ENCODE measurements at places on chromosomes 6 and 20.

- DNase-seq: peak; percentile 46
Measured at GRCh38 chr20:62838128-62838891, 21.5 kb downstream of the COL9A3 start.

GRCh38 chr6:527989-528673, 128.8 kb downstream of the HUS1B start:
- no peak for DNase-seq

GRCh38 chr6:125153391-125154117, at the start of gene TPD52L1:
TPD52L1 (plus strand) TSS chr6:125153773; CDS start chr6:125153952, 179 bp downstream.
- peak; percentile 80 for DNase-seq

DNA sequence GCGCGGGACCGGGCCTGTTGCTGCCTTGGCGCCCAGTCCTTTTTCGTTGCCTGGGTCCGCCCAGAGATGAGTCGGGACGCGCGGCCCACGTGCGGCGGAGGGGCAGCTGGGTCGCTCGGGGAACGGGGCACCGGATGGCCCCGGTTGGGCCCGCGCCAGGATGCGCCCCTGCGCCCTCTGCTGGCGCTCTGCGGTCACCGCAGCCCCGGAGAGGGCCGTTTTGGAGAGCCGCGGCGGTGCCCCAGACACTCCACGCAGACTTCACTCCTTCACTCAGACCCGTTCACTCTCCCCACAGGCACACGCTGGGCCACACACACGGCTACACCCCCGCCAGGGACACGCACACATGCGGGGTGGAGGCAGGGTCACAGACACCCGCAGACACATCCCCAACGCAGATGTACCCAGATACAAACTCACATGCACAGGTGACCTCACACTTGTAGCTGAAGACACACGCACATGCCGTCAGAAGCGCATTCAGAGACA, 38.8 kb downstream of the SRC start:
- peak; percentile 51 for DNase-seq

GRCh38 chr6:53944091-53944490, 149.3 kb downstream of the LRRC1 start:
- no peak for DNase-seq

DNA sequence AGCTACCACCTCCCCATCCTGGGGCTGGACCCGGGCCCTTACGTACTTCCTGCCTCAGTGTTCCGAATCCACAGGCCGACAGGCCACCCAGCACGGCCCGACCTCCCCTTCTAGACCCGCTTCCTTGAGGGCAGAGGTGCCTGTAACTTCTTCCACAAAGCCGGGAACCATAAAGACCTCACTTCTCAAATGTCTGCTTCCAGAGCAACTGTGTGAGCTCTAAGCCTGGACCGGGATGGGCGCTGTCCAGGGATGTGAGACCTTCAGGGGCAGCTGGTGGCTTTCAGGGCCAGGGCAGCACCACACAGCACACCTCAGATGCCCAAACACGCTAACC, 9.3 kb downstream of the SLC2A4RG start:
- no peak for DNase-seq

DNA sequence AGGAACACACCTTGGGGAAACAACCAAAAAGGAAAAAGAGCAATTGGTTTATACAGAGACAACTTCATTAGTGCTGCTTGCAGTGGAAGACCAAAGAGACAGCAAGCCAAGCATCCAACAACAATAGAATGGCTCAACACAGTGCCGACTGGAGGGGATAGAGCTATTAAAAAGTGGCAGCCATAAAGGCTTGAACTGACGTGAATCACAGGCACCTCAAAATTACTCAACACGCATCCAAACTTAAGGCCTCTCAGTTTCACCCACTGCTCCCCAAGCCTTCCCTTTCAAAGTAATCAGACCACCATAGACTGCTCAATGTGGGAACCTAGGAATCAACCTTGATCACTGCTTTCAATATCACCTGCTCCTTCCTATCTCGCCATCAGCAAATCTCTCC, 9.7 kb downstream of the TNFRSF21 start:
- DNase-seq: no peak

DNA sequence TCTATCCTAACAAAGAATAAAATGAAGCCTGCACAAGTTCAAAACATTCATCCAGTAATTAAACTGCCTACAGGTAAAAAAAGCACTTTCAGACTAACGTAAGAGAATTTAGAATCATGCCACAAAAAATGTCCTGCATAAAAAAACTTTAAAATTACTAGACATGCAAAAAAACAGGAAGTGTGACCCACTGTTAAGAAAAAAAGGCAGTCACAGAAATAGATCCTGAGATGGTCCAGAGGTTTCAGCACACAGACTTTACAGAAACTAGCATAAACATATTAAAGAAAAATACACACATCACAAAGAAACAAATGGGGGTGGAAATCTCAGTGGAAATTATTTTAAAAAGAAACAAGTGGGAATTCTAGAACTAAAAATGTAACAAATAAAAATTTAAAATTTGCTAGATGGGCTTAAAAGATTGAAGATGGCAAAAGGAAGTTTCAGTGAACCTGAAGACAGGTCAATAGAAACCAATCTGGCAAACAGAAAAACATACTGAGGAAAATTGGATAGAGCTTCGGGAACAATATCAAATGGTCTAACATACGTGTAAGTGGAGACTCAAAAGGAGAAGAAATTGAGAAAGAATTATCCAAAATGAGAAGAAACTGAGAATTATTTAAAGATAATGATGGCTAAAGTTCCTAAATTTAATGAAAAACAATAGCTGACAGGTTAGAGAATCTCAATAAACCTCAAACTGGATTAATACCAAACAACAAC, 3.4 kb upstream of the ZNF133 start:
- no peak for DNase-seq

DNA sequence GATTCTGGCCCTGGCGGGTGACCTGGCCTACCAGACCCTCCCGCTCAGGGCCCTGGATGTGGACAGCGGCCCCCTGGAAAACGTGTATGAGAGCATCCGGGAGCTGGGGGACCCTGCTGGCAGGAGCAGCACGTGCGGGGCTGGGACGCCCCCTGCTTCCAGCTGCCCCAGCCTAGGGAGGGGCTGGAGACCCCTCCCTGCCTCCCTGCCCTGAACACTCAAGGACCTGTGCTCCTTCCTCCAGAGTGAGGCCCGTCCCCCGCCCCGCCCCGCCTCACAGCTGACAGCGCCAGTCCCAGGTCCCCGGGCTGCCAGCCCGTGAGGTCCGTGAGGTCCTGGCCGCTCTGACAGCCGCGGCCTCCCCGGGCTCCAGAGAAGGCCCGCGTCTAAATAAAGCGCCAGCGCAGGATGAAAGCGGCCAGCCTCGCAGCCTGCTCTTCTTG, 868 bp upstream of the SLC2A4RG start:
- DNase-seq: no peak

- DNase-seq: no peak
Measured at GRCh38 chr20:6614836-6615235, 152.7 kb upstream of the BMP2 start.

GRCh38 chr6:35948725-35949124, 27.8 kb upstream of the SRPK1 start:
- peak; percentile 55 for DNase-seq

GRCh38 chr20:24670341-24670872, 201.0 kb downstream of the SYNDIG1 start:
- no peak for DNase-seq

DNA sequence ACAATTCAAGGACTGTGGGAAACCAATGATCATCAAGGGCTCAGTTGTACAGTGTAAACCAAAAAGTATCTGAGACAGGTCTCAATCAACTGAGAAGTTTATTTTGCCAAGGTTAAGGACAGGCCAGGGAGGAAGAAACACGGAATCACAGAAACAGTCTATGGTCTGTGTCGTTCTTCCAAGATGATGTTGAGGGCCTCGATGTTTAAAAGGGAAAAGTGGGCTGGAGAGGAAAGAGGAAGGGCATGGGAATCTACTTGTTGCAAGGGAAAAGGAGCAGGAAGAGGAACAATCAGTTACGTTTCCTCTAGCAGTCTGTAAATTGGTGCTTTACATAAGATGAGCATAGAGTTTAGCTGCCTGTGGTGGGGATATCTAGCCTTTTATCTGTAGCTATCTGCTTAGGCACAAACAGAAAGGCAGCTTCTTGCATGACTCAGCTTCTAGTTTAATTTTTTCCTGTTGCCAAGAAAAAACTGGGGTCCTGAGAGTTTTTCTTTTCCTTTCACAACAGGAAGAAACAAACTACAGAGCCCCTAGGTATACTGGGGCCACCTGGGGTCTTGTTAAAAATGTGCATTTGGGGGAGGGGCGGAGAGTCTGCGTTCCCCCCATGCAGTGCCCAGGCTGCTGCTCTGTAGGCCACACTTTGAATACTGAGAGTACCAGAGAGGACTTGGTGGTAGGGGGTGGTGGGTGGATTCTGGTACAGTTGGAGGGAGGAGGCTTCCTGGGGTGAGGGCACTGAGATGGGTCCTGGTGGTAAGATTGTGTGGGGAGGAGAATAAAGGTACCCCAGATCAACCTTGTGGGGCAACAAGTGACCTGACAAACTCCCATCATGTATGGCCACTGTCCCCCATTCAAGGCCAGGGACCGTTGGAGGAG, 35.3 kb upstream of the EZR start:
- DNase-seq: peak; percentile 81

DNA sequence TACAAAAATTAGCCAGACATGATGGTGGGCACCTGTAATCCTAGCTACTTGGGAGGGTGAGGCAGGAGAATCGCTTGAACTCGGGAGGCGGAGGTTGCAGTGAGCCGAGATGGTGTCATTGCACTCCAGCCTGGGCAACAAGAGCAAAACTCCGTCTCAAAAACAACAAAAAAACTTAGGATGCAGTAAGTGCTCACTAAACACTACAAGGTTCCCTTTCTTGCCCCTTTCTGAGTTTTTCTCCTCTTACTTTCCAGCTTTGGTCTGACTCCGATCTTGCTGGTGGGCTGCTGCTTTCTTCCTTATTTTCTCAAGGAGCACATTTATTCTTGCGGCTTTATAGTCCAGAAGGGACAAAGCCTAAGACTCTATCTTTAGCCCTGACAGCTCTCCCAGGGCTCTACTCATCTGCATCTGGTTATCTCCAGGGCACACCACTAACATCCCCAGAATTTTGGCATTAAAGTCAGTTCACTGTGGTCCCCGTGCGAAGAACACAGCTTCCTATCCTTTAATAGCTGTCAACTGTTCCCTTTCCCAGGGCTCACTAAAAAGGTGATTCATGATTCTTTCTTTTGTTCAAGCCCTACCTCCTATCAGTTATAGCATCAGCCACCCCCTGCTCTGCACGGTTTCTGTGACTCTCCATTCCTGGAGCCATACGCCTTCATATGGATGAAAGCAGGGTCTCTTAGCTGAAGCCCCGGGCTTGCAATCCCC, 17.1 kb upstream of the RPN2 start:
- peak; percentile 26 for DNase-seq

- no peak for DNase-seq
Measured at GRCh38 chr20:1196634-1197033, 6.6 kb upstream of the C20orf202 start.

DNA sequence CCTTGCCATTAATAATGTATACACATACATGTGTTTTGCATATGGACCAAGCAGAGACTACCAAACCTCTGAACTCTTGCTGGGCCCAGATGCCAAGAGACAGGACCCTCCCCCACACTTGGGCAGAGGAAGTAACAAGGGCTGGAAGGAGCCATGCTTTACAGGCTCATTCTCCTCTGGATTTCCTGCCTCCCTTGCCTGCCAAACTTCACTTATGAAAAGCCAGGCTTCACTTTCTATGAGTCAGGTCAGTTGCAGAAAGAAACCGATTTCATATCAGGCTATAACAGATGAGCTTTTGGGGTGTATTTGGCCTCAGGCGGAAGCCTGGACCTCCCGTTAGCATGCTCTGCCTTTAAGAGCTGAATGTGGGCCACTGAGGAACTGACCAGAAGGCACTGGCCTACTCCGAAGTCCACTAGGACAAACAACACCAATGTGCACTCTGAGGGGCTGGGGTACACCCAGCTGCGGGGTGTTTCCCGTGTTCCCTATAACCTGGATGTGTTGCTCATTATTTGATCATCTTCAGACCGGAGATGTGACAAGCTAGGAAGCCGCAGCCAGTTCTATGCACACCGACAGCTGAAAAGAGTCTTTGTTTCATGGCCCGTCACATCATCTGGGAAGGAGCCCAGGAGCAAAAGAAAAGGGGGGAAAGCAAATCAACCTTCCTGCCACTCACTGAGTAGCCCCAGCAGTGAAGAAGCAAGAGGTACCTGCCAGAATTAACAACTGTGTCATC, 28.5 kb downstream of the HAO1 start:
- peak; percentile 43 for DNase-seq

GRCh38 chr20:59250293-59250692, 50.1 kb upstream of the EDN3 start:
- no peak for DNase-seq

DNA sequence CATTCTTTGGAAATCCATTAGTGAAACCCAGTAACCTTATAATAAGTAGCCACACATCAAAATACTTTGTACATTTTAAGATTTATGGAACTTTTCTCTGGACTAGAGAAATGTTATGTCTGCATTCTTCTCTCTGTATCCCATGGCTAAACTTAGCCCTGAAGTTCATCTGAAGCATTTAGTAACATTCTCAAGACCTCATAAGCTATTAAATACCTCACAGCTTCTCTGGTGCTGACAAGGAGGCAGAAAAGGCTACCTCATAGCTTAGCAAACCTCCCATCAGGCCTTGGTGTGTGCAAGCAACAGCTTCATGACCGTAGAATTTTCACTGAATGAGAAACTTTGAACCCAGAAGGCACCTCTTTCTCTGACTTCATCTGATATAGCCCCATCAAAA, 38.9 kb upstream of the HDGFL1 start:
- no peak for DNase-seq

- DNase-seq: no peak
Measured at GRCh38 chr20:39082622-39083398, 120.7 kb downstream of the DHX35 start.

DNA sequence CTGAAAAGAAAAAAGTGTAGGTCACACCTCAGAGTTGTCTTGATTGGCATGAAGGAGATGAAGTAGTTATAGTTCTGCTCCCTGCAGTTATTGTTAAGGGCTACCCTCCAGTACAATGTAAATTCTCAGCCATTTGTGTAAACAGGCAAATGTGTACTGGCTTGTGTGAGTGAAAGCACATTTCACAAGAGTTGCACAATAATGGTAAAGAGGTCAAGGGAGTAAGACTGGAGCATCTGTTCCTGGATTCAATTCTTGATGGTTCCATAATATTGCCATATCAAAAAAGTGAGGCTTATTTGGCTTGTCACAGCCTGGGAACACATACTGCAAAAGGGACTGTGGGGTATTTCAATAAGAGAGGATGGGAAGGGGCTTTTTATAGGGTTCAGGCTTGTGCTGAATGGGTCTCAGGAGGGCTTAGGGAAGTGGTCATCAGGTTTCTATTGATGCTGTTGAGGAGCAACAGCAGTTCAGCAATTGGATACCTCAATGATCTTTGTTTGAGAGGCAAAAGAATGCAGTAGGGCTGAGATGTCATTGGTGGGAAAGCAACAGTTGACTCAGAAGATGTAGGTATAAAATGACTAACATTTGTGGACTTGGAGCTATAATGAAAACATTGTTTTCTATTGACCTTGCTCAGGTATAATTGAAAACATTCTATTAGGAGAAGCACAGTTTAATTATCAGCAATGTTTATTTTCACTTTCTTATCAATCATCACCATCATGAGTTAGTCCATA, 402.6 kb downstream of the BCKDHB start:
- no peak for DNase-seq
